ENCODE measurements at places on chromosomes 2 and 18.
A peak's percentile ranks its signal among the peaks of the same experiment; 100 is the strongest.

- no peak for DNase-seq
These were observed 426.5 kb downstream of the SLC4A3 start for GRCh38 chr2:220053919-220054318.

GRCh38 chr2:53544871-53545558 is 222.6 kb upstream of the CHAC2 start:
- DNase-seq, result no peak

- DNase-seq, result no peak
These were observed 3.1 kb downstream of the CXCR2 start for GRCh38 chr2:218128781-218129457.

DNA sequence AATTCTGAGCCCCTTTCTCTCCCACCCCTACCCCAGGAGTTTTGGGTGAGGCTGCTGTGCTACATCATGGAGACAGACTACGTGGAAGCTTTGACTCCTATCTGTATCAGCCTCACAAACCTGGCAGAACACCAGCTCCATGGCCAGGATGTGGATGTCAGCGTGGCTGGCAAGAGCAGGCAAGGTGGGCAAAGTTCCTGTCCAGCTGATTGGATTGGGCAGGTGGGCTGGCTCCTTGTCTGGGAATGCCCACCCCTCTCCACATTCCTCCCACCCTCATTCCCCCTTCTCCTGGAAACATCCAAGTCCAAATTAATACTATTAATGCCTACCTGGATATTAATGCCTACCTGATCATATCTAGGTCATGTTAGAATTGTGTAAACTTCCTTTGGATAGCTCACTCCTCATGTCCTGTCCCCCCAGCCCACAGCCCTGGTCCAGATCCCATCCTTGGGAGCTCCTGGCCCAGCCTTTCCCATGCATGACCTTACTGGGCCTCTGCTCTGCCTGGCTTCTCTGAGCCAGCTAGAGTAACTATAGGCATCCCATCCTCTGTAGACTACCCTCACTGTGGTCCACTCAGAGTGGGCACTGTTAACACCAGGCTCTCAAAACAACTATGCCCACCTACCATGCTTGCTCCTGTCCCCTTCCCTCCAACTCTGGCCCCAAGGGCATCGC is 24.1 kb downstream of the MROH2A start:
- DNase-seq, result no peak

GRCh38 chr2:73972846-73973245 is 11.9 kb upstream of the TET3 start:
- no peak for DNase-seq

DNA sequence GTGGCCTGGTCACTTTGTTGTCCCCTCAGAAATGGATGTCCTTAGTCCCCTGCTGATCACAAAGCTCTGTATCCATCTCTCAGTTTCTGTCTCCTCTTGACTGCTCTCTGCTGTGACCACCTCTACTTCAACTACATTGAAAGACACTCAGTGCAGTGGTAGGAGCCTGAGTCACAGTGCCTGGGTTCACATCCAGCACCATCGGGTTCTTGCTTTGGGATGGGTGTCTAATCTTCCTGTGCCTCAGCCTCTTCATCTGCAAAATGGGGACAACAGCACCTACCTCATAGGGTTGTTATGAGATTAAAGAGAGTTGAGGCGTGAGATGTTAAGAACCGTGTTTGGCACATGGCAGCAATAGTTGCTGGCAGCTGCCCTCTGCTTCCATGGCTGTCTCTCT is 30.6 kb downstream of the YPEL5 start:
- no peak for DNase-seq

DNA sequence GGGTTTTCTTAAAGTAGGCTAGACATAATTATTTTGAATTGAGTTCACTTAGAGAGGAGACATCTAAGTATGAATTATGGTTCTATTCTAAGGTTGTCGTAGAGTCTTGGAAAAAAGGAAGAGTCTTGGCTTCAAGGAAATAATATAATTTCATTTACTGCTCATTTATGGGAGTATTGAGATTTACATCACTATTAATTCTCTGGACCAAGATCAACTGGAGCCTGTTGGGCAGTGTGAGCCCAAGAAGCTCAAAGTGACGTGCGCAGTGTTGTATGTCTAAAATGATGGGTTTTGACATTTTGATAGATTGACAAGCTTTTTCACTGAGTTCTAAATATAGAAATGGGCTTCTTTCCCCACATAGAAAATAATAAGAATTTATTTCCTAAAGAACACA is 154.7 kb downstream of the QPCT start:
- no peak for DNase-seq

DNA sequence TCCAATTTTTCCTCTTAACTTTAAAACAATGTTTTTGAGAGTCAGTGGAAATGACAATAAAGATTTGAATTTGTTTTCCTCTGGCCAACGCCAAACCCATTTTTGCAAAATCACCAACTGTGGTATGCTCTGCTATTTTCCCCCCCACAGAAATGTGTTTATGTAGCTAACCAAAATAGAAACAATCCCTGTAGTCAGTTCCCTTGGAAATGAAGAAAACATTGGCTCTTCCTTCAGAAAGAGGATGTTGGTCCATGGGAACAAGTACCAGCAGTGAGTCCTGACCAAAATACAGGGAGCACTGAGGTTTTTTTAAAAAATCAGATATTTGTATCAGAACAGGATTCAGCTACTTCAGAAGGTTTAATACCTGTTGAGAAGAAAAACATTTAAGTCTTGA is 65.3 kb downstream of the SLC40A1 start:
- DNase-seq, result no peak

- DNase-seq, result no peak
These were observed 77.5 kb upstream of the LRATD1 start for GRCh38 chr2:14554849-14555545.

DNA sequence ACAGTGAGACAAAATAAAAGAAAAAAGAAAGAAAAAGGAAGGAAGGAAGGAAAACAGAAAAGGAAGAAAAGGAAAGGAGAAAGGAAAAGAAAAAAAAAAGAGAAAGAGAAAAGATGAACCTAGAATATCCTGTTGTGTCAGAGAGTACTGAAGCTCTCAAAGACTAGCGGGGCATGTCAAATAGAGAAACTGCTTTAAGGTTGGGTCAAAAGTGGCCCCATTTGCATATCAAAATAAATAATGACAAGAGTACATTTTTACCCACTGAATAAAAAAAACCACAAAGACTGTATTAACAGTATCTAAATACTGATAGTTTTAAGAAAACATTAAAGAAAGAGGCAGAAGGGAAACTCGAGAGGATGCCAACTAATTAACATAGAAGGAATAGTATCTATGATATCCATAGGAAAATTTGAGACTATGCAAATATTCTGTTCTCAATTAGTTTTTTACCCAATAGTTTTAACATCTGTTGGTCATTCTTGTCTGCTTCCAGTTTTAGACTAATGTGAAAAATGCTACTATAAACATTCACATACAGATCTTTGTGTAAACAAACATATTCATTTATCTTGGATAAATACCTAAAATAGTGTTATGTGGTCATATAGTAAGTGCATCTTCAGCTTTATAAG is 53.2 kb downstream of the SFXN5 start:
- DNase-seq, result no peak

- no peak for DNase-seq
These were observed 139.0 kb upstream of the SERPINE2 start for GRCh38 chr2:224178056-224178455.

GRCh38 chr2:105754011-105754410 is 9.3 kb downstream of the NCK2 start:
- DNase-seq, result peak; percentile 27

DNA sequence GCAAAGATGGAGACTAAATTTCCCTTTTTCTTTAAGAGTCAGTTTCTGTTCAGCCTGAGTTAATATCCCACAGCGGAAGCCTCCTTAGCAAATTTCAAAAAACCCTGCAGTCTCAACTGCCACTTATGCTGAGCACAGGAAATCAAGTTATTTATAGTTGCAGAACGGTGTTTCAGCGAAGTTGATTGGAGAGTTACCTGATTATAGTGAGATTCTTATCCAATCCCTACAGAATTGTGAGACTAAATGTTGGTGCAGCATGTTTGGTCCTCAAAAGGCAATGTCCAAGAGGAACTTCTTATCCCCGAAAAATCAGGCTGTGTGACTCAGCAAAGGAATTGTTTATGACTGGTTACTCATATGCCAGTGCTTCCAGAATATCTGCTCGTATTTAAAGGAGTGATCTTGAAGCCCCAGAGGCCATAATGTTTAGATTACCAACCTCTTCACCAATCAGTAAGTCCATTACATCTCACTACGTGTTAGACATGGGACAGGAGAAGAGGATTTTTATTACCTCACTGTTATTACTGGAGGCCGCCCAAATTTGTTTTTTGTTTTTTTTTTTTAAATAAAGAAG is 67.9 kb downstream of the LRRFIP1 start:
- DNase-seq, result peak; percentile 66

DNA sequence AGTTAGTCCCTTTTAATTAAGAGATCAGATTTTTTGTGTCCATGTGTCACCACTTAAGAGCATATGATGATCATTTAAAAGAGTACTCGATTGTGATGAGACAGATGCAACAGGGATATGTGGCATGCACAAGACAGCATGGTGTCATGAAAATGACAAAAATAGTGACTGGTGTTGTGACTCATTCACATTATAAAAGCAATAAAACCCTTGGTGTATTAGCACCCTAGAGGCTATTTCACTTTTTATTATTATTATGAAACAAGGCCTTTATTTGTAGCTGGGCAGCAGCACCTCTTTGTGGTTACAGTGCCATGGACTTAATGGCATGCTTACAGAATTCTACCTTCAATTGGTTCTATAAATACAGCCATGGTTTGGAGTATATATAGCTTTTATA is 1296.0 kb upstream of the ZEB2 start:
- no peak for DNase-seq

DNA sequence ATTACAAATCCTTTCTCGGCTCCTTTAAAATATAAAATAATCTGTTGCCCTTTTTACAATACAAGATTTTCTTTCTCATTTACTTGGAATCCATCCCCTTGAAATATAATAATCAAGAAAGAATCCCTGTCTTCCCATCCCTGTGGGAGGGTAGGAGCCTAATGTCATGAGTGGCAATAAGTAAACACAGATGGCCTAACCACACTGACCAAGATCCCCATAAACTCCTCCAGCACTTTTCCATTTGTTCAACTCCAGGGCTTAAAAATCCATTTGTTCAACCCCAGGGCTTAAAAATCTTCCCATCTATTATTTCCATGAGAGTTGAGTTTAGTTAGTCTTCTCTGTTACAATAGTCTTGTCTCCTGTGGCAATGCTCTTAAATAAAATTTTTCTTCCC is 297.6 kb downstream of the CDH7 start:
- no peak for DNase-seq

Data from stimulated activated naive CD4-positive, alpha-beta T cell (primary cell).